ENCODE measurements at places on chromosomes 4 and X.

DNA sequence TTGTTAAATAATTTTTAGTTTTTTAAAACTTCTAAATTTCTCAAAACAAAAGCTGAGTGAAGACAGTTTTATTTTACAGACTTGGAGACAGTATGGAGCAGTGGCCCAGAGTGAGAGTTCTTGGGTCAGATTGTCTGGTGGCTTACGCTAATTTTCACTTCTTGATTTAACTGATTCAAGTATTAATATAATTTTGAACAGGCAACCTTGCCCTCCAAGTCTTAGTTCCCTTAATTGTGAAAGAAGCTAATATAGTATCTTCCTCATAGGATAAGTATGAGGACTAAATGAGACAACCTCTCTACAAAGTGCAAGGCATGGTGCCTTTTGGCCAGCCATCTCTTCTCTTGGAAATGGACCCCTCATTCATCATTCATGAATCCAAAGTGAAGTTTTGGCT is 25.4 kb downstream of the ATP7A start:
- no peak for DNase-seq

DNA sequence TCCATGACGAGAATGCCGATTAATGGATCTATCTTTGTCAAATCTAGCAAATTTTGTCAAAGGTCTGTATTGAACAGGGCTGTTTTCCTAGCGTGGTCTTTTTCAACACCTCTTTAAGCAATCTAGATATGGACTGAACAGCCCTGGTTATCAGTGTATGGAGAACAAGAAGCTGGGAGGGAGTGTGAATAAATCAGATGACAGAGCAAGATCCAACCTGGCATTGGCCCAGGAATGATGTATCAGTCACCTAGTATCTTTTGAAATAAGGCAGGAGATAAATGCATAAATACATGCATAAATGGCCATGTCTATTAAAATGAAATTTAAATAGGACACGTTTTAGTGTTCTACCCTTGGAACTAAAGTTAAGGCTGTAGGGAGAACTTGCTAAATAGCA is 15.7 kb upstream of the AP1S2 start:
- no peak for DNase-seq

DNA sequence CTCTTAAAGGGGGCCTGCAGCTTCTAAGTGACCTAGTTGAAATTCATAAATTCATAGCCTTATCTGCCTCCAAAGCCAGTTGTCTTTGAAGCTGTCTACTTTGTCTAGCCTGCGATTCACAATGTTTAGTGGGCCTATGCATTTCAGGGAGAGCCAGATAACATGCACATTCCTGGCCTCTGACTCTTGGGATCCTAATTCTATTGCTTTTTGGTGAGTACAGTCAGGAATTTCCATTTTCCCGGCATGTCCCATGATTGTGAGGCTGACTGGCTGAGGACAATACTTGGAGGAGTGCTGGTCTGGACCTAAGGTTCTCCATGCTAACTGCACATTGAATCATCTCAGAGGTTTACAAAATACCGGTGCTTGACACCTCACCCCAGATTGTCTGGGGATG is 155.0 kb downstream of the MSL3 start:
- no peak for DNase-seq

- DNase-seq = no peak
Observed at GRCh38 chrX:13167481-13168231, 123.2 kb upstream of the FAM9C start.

DNA sequence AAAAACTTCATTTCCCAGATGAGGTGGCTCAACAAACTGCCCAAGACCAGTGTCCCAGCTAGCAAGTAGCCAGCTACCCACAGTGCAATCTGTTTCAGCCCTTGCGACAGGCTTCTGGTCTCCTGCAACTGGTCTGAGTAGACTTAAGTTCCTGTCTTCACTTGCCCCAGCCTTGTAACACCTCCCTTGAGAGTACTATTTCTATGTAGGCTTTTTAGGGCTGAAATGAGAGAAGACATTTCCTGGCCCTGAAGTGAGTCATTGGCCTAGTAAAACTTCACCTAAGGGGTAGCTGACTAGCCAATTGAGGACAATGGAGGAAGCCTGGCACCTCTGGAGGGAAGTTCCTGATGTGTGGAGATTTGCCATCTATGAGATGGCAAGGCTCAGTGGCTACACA is 80.1 kb upstream of the STIM2 start:
- DNase-seq = peak; percentile 11

- no peak for DNase-seq
Observed at GRCh38 chr4:40550948-40551462, 78.7 kb downstream of the RBM47 start.

DNA sequence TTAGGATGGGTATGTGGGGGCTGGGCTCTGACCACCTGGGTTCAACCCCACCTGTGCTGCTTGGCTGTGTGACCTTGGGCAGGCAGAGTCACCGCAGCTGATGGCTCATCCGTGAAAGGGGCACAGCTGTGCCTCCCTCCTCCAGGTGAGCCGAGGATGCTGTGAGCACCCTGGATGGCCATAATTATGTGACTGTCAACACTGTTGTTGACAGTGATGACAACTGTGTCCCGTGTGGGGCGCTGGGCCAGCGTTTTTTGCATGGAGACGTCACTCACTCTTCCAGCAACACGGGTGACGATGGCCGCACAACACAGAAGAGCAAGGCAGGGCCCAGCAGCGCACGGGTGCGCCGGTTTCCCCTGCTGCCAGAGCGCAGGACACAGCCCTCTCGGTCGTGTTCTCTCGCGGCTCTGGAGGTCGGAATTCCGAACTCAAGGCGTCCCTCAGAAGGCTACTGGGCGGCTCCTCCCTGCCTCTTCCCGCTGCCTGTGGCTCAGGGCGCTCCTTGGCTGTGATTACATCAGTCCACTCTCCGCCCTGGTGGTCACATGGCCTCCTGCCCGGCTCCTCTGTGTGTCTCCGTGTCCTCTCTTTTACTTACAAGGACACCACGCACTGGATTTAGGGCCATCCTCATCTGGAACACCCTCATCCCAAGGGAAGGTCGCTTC is 1.3 kb downstream of the SH3TC1 start:
- DNase-seq = no peak

- DNase-seq = no peak
Observed at GRCh38 chr4:26192899-26193869, 127.6 kb upstream of the RBPJ start.

DNA sequence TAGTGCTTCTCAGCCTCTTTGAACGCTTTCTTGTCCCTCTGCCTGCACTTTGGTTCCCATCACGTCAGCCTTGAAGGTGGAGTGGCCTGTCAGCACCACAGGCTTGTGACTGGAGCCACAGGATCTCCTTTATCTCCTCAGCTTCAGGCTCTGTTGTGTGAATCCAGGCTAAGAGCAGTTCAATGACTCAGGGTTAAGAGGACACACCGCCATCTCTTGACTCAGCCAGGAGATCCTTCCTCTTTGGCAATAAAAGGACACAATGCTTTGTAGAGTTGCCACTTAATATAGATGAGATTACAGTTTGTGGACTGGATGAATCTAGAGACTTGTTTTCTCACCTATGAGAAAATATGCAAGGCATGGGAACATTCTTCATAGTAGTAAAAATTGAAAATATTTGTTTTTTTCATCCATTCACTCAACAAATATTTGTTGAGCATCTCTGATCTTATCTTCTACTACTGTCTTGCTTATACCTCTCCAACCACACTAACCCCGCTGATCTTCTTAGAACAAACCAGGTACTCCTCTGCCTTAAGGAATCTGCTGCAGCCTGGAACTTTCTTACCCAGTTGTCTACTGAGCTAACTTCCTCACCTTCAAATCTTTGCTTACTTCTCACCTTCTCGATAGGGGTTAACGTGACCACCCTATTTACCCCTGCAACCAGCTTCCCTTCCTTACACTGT is 62.3 kb downstream of the UCHL1 start:
- no peak for DNase-seq

GRCh38 chr4:33188733-33189132 is 2468.6 kb downstream of the PCDH7 start:
- no peak for DNase-seq

DNA sequence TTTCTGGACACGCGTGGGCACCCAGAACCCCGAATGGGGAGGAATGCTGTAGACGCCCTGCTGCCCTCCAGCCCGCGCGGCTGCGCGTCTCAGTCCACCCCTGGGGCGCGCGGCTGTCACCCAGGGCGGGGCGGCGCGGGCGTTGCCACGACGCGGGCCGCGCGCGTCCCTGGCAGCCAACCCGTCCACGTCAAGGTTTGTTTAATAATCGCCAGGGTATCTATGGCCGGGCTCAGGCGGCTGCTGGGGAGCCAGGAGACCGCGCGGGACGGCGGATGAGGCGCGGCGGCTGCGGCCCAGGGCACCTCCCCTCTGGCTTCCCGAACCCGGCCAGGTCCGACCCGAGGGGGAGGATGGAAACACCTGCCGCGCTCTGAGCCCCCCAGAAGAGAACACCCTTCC is at the start of gene SPATA18:
Gene SPATA18, plus strand, starts transcription at position 92 of the 402 bp plus-strand sequence. CDS start 401 bp downstream, outside the sequence.
- DNase-seq = no peak

- no peak for DNase-seq
Observed at GRCh38 chr4:13378973-13379759, 105.0 kb downstream of the RAB28 start.

GRCh38 chr4:42519803-42520417 is 122.6 kb downstream of the SHISA3 start:
- DNase-seq = peak; percentile 23

DNA sequence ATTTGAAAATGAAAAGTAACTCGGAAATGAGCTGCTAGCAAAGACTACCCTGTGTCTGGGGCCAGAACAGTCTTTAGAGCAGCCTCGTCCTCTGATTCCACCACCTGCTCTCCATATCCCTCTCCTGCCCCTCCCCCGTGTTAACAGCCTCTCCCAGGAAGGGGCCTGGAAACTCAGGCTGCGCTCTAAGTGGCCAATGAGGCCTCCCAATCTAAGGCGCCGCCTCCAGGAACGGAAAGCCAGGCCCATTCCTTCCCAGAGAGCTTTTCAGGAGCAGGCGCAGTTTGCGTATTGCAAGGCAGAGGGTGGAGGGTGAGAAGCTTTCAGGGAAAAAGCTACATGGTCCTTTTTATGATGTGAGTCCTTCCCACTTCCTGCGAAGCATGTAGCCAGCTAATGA is 31.2 kb downstream of the RS1 start:
- DNase-seq = no peak

GRCh38 chr4:53730031-53730805 is 138.9 kb upstream of the LNX1 start:
- DNase-seq = no peak

GRCh38 chrX:11666952-11667685 is 1.4 kb upstream of the ARHGAP6 start:
- DNase-seq = no peak

GRCh38 chr4:162727232-162727631 is 439.5 kb downstream of the NAF1 start:
- DNase-seq = no peak

- no peak for DNase-seq
Observed at GRCh38 chrX:153853180-153853901, 23.0 kb upstream of the PDZD4 start.

DNA sequence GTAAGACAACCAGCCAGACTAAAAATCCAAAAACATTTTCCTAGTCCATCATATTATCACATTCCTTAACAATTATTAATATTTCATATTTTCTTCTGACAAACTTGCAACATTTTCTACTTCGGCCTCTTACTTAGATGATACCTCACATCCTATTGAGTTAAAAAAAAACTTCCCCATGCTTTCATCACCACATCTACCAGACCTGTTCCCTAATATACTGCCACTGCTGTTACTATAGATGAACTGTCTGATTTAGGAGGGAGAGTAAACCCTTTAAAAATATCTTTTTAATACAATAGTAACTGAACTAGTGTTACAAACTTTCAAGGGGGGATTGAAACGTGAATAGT is 1.5 kb downstream of the FAM200B start:
- DNase-seq = no peak

DNA sequence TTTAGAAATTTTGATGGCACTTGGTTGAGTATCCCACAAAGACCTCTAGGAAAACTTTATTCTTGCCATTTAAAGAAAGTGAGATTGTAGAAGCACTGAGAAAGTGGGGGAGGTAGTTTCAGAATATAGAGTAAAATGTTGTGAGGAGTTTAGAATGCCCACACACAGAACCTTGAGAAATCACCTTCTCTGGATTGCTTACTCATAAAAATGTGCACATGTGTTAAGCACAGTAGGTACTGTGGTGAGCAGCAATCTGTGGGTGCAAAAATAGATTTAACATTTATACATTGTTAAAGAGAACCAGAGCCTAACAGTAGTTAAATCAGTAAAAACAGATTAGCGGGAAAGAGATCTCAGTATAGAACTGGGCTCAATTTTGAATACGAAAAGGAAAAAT is 201.2 kb upstream of the NWD2 start:
- no peak for DNase-seq

DNA sequence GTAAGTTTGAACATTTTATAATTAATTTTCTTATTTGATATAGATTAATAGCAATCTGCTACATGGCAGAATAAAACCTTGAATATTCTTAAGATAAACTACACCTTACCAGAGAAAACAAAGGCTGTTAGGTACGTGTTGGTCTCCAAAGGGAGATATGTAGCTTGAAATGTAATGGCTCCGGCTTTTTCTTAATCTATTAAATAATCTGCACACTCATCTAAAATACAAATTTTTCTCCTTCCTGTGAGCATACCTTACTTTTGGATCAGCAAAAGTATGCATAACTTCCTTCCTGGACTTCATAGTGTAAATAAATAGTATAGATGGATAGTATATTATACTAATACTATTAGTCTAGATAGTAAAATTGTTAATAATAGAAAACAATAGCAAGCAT is 141.3 kb downstream of the JADE1 start:
- no peak for DNase-seq

GRCh38 chr4:110854021-110854678 is 231.3 kb upstream of the PITX2 start:
- peak; percentile 92 for DNase-seq

- no peak for DNase-seq
Observed at GRCh38 chr4:153758136-153758535, 1.7 kb downstream of the RNF175 start.

- DNase-seq = no peak
Observed at GRCh38 chr4:80307774-80308465, 27.6 kb upstream of the CFAP299 start.

DNA sequence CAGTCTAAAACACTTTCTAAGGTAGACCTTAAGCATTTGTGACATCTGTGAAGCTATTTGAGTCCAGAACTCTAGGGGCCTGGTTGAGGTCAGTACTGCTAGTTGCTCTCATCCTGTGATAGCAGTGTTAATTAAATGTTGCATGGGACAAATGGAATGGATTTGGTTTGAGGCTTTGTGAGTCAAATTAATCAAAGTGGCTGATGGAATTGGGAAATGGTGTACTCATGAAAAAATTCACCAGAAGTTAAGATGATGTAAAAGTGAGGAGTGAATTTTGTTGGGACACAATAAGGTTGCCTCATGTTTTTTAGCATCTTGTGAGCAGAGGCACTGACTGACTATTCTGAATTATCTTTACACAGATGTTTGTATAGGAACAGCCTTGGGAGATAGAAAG is 99.2 kb upstream of the ARSJ start:
- peak; percentile 44 for DNase-seq

DNA sequence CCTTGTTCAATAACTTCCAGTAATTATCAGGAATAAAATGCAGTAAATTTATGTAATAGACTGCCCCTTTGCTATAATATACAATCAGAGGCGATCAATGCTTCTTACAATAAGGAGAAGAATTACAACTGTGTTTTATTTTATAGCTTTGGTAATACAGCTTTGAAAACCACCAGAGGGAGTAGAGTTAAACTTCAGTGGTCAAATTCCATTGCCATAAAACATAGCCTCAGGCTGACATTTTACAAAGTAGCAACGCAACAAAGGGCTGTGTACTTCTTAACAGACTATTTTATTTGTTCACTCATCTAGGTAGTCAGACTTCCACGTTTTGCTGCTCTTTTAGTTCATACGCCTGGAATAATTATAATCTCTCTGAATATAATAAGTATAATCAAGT is 58.5 kb downstream of the TEX13C start:
- DNase-seq = no peak

- no peak for DNase-seq
Observed at GRCh38 chr4:109589605-109590004, 29.6 kb downstream of the MCUB start.
